Posterior vena cava (tissue), 2 donors: ENCODE measurements at places on chromosomes 6 and 20.

DNA sequence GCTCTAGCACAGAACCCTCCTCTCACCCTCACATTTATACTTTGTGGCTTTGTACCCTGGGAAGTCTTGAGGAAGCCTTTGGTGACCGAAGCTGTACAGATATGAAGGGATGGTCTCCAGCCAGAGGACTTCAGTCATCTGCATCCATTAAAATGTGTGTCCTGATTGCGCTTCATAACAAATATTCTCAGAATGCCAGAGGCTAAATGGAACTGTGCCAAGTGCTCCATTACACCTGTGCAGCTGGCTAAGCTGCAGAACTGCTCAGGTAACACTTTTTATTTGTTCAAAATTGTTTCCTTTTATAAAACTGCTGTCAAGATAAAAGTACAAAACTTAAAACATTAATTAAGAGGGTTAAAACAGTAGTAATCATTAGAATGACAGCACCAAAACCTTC, 22.3 kb downstream of the TPBG start:
- no peak for DNase-seq

DNA sequence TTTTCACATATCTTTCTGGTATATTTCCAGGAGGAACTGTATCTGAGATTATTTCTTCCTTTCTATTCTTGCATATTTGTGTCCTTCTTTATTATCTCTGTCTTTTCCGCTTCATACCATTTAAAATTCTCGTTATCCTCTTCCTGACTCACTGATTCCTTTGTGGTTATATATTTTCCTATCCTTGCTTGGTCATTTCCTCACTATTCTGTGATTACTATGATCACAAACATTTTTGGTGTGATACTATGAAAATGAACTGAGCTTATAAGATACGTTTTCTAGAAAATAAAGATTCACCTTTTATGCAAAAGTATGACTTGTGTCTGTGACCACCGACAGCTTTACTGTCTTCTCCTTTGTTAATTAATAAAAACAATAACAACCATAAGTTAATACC, 26.5 kb upstream of the MYCT1 start:
- no peak for DNase-seq

DNA sequence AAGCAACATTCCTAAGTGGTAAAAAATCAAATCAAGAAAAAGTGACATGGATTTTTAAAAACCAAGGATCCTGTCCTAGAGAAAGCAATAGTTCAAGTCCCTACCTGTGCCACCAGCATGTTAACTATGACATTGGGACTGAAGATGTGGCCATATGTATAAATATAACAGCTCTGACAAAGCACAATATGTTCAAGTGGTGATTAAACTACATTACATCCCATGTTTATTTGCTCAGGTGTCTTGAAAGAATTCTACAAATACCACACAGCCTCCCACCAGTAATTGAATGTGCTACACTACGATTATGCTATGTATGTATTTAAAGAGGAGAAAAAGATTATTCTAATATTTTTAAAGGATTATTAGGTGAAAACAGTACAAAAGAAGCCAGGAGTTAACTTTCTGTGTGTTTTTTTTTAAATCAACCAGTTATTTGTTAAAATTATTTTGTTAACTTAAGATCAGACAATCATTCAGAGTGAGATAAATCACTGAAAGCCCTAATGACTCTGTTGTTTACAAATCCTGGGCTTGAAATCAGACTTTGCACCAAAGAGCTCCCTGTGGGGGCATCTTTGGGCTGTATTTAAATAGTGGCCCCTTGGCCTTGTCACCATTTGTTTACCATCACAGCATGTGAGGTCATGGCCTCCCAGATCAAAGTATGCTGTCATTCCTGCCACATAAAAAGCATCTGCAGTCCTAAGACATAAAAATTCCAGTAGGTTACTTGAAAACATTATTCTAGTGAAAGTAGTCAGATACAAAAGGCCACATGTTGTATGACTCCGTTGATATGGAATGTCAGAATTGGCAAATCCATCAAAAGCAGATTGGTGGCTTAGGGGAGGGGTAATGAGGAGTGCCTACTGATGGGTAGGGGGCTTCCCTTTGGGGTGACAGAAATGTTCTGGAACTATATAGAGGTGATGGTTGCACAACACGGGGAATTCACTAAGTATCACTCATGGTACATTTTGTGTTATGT, 17.1 kb downstream of the TTLL2 start:
- DNase-seq, result no peak

DNA sequence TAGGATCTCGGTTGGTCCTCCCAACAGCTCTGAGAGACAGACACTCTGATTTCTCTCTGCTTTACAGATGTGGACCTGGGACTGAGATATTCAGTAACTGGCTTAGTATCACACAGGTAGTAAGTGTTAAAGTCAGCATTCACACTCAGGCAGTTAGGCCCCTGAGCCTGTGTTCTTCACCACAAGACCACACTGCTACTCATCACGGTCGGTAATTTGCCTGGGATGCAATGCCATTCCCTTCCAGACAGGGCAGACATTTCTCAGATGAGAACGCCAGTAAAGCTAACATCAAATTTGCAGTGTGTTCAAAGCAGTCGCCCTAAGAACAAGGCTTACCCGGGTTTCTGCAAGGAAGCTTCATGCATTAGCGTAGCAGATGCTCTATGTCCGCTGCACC, 39.8 kb upstream of the HIVEP1 start:
- no peak for DNase-seq

DNA sequence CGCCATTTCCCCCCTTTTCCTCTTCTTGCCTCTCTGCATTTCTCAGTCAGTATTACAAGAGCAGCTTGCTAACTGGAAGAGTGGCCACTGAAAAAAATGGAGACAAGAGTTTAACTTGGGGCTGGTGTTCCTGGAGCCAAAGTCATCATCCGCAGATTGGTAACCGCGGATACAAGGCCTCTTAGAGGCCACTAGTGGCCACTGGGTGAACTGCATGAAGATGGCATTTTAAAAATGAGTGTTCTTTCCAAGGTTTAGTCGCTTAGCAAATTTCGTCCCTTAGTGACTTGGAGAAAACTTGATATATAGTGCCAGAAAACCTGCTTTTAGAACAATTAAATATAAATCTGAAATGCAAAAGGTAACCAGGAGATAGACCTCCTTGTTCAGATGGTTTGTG, 4.8 kb downstream of the F13A1 start:
- DNase-seq, result no peak

GRCh38 chr20:50224531-50225255, 34.1 kb downstream of the CEBPB start:
- DNase-seq, result peak; percentile 95

DNA sequence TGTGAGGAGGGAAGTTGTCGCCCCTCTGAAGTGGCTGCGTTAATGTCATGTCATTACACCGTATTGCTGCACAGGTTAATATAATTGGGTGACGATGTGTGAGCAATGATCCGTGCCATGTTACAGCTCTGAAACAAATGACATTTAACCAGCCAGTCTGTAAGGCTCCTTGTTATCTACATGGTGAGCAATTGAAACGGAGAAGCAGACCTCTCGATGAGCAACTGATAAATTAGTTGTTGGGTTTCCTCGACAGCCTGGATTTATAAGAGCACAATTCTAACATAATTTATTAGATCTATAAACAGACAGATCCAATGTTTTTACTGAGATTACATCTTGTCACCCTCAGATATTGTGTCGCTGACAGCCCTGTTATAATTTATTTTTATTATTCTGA, 49.9 kb upstream of the MAFB start:
- DNase-seq, result no peak

- DNase-seq, result no peak
Observed at GRCh38 chr20:31817461-31817860, 1.7 kb upstream of the MYLK2 start.

- no peak for DNase-seq
Observed at GRCh38 chr6:123091091-123091895, 95.3 kb downstream of the CLVS2 start.

DNA sequence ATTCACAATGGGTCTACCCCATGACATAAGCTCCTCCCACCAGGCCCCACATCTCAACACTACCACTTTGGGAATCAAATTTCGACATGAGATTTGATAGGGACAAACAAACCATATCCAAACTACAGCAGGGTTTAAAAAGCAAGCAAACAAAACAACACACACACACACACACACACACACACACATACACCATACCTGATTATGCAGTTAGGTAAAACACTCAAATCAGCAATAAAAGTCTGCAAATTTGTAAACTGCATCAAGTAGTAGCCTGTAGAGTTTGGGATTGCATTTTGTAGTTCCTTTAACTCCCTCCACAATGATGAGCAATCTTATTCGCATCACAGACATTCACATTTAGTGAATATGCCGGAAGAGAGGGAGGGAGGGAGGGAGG, 32.6 kb upstream of the TNFAIP3 start:
- no peak for DNase-seq

- DNase-seq, result no peak
Observed at GRCh38 chr6:141261672-141262060, 871.1 kb upstream of the GJE1 start.

DNA sequence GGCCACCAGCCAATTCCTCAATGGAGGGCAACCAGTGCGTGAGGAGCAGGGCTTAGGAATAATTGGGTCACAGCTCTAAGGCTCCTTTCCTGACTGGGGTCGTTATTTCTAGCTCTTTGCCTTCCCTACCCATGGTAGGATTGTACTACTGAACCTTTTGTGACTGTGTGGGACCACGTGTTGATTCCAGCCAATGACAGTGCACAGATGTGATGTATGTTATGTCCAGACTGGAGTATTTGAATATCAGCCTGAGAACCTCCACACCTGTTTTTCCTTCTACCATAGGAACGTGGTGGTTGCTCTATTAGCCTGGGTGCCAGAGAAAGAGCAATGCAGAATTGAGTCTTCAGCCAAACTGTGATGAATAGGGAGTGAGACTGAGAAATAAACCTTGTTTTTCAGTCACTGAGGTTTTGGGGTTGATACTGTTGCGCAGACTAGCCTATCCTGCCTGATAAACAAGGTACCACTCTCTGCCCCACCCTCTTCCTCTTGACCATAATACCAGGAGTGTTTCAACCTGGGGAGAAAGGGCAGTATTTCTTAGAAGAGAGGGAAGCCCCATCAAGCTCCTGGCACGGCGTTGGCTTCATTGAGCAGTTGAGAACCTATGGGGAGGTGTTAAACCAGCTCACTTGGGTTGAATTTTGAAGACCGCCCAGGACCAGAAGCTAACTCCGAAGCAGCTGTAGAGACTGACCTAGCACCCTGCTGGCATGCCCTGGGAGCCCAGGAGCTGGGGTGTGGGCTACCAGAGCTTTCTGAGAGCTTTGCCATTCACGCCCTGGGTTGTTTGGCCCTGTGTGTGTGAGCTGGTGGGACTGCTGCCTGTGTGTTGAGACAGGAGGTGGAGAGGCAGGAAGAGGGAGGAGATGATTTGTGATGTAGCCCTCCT, 105.5 kb upstream of the BACH2 start:
- DNase-seq, result no peak

GRCh38 chr6:34531580-34532201, 24.4 kb downstream of the SPDEF start:
- DNase-seq, result peak; percentile 93

- no peak for DNase-seq
Observed at GRCh38 chr20:45053430-45054351, 47.2 kb downstream of the KCNS1 start.

DNA sequence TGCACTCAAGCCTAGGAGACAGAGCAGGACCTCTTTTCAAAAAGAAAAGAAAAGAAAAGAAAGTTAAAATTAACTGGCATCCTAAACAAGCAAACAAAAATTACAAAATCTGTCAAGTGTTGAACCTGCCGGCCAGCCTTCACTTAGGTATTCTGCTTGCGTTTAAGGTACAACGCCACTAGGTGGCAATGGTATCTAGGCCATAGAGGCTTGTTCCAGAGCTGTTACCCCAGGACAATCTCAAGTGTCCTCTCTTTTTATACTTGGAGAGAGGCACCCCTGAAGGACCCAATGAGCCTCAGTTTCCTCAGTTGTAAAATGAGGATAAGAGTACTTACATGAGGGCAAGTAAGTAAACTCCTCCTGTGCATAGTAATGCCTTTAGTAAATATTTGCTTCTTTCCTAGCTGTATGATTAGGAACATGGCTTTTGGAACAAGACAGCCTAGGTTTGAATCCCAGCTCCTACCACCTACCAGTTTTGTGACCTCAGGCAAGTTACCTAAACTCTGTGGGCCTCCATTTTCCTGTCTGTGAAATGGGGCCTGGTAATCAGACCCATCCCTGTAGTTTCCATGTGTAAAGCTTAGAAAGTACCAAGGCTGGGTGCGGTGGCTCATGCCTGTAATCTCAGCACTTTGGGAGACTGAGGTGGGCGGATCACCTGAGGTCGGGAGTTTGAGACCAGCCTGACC, 5.8 kb upstream of the PACSIN1 start:
- DNase-seq, result no peak

GRCh38 chr20:33568868-33569801, 79.2 kb downstream of the CBFA2T2 start:
- DNase-seq, result no peak

DNA sequence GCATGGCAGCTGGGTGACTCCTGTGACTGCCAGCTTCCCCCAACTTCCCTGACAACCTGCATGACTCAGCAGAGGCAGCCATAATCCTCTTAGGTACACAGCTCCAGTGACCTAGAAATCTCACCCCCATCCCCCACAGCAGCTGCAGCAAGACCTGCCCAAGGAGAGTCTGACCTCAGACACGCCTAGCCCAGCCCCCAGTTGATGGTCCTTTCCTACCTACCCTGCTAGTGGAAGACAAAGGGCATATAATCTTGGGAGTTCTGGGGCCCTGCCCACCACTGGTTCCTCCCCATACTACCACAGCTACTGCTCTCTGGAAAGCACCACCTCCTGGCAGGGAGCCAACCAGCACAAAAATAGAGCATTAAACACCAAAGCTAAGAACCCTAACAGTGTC, 90.2 kb downstream of the F13A1 start:
- DNase-seq, result no peak

DNA sequence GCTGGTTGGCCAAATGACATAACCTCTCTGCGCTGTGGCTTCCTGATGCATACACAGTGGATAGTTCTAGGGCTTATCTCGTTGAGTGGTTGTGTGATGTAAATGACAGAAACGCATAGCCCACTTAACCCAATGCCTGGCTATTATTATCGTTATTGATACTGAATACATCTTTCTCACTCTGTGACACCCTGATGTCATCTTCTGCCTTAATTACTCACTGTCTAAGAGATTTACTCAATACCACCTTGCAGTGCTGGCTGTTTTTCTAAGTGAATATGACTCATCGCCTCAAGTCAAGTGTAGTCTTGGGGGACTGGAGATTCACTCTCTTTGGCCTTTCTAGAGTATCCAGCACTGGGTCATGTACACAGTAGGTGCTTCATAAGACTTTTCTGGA, 73.6 kb downstream of the NDUFAF5 start:
- DNase-seq, result no peak

DNA sequence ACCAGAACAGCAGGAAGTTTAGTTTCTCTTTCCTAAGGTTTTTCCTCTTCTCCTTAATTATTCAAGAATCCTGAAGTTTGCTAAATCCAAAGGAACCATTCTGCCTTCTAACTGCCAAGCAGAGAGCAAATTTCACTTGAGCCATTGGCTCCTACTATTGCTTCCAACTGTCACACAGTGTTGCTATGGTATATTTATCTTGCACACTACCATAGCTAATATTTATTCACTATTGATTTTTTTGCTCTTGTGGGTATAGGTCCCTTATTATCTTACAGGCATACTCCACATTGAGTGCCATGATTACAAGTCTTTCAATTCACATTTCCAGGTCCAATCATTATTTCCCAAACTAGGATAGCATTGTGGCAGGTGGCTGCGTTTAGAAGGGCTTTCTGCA, 266.7 kb upstream of the FLRT3 start:
- DNase-seq, result no peak
